ENCODE measurements at places on chromosomes 2 and 18.

DNA sequence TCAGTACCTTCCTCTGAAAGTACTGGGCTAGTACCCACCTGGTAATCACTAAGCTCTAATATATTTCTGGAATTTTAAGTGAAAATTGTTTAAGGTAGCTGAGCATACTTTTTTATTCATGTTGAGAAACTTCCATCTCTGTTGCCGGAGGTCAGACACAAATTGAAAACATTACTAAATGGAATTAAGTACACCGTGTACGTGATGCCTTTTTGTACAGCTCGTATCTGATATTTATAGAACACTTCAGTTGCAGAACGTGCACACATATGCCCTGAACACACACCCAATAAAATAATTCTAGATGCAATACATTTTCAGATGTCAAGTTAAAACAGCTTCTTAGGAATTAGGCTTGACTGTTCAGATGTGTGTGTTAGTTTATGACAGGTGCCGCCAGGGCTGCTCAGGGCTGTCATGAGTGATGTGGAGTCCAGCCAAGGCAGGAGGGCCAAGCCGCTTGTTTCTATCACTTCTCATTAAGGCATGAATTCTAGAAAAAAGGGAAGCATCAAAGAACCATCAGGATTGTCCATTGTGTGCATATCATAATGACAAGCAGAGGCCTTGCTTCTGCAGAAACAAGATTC lies 80.9 kb upstream of the FOSL2 start:
- DNase-seq: no peak

- DNase-seq: no peak
These were observed 552.8 kb downstream of the BCL11A start for GRCh38 chr2:60000686-60001085.

GRCh38 chr2:28030600-28030999 lies 140.1 kb downstream of the BABAM2 start:
- DNase-seq: no peak

DNA sequence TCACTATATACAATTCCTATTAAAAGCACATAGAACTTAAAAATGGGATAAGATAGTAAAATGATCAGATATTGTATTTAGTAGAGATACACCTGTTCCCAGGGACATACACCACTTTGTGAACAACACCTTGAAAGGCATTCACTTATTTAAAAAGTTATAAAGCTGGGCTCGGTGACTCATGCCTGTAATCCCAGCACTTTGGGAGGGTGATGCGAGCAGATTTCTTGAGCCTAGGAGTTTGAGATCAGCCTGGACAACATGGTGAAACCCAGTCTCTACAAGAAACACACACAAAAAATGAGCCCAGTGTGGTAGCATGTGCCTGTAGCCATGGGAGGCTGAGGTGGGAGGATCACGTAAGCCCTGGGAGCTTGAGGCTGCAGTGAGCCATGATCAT lies 90.9 kb downstream of the RAPGEF4 start:
- DNase-seq: no peak

GRCh38 chr2:23146011-23146410 lies 239.0 kb upstream of the KLHL29 start:
- DNase-seq: no peak

GRCh38 chr2:55856936-55857335 lies 66.6 kb downstream of the EFEMP1 start:
- DNase-seq: no peak

DNA sequence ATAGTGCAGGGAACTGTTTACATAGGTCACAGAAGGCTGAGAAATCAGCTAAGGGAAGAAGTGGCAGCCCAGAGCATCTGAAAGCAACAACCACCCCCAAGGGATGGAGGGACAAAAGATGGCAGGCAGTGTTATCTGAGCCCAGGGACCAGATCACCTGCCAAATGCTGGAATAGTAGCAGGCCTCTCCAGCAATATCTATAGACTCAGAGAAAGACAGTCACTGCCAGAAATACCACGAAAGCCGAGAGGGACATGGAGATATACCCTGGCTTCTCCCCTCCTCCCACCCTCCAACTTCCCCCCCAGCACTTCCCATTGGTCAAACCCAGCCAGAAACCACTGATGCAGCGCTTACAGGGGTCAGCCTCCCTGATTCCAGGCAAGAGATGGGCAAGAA lies 58.4 kb upstream of the PPP1CB start:
- DNase-seq: no peak

GRCh38 chr18:10213526-10213925 lies 240.9 kb upstream of the APCDD1 start:
- no peak for DNase-seq

GRCh38 chr2:191019376-191019775 lies 5.4 kb upstream of the STAT1 start:
- DNase-seq: no peak
